ENCODE measurements at places on chromosomes 7 and 10.
A peak's percentile ranks its signal among the peaks of the same experiment; 100 is the strongest.

DNA sequence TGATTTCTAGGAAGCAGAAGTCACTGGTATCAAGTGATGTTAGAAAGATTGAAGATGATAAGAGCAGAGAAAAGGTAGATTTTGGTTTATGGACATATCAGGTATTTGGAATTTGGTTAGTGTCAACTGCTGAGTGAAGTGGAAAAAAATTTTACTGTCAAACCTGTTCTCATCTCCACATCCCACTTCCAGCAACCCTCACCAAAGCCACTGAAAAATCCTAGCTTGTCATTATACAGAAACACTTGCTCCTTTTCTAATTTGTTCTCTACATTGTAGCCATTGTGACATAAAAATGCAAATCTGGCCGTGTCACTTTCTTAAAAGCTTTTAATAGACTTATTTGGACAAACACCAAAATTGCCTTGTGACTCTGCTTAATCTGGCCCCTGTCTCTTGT, 54.0 kb downstream of the TRIM24 start:
- no peak for DNase-seq

DNA sequence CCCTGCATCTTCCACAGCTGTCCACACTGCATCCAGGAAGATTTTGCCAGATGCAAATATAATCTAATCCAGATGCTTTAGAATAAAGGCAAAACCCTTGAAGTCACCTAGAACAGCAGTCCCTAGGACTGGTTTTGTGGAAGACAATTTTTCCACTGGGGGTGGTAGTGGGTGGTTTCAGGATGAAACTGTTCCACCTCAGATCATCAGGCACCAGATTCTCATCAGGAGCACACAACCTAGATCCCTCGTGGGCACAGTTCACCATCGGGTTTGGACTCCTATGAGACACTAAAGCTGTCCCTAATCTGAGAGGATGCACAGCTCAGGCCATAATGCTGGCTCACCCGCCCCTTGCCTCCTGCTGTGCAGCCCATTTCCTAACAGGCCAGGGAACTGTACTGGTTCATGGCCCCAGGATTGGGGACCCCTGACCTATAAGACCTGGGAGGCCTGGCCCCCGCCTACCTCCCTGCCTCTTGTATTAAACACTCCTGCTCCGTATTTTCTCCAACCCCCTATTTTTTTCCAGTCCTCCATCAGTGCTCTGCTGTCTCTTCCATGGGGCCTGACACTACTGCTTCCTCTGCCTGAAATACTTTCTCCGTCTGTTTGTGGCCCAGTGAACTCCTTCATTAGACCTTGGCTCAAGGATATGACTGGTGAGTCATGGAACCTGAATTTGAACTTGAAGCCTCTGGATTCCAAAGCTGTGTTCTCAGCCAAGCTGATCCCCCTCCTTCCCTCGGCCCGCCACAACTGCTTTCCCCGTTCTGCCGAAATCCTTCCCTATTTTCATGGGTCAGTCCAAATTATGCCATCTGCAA, 79.9 kb upstream of the RHEB start:
- DNase-seq: no peak

GRCh38 chr7:116968631-116969030, 15.3 kb downstream of the ST7 start:
- no peak for DNase-seq

GRCh38 chr10:20094226-20094976, 278.2 kb downstream of the PLXDC2 start:
- DNase-seq: no peak

DNA sequence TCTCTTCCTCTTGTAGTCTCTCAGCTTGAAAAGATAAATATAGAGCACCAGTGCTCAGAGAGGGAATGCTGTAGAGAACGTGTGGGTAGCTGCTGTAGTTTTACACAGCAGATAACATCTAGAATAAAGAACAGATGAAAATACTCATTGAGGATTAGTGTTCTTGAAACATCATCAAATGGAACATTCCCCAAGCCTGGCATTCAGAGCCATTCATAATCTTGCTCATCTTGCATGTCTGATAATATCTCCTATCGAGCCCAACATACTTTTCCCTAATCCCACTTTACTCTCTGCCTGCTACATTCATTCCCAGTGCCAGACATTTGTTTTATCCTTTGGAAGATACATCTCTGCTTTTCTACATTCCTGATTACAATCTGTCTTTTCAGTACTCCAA, 35.2 kb downstream of the MCU start:
- no peak for DNase-seq

DNA sequence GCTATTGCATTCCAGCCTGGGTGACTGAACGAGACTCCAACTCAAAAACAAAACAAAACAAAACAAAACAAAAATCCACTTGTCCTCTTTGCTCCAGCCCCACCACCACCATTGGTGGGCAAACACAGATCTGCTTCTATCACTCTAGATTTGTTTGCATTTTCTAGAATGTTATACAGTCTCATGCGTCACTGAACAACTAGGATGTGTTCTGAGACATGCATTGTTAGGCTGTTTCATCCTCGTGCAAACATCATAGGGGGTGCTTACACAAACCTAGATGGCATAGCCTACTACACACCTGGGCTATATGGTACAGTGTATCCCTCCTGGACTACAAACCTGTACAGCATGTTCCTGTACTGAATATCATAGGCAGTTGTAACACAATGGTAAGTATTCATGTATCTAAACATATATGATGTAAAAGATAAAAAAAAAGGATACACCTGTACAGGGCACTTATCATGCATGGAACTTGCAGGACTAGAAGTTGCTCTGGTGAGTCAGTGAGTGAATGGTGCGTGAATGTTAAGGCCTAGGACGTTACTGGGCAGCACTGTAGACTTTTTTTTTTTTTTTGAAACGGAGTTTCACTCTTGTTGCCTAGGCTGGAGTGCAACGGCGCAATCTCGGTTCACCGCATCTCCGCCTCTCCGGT, 45.3 kb downstream of the BTBD16 start:
- no peak for DNase-seq

- no peak for DNase-seq
These were observed 42.9 kb downstream of the C10orf120 start for GRCh38 chr10:122656741-122657140.

- no peak for DNase-seq
These were observed 76.1 kb upstream of the LYZL2 start for GRCh38 chr10:30705625-30706149.

DNA sequence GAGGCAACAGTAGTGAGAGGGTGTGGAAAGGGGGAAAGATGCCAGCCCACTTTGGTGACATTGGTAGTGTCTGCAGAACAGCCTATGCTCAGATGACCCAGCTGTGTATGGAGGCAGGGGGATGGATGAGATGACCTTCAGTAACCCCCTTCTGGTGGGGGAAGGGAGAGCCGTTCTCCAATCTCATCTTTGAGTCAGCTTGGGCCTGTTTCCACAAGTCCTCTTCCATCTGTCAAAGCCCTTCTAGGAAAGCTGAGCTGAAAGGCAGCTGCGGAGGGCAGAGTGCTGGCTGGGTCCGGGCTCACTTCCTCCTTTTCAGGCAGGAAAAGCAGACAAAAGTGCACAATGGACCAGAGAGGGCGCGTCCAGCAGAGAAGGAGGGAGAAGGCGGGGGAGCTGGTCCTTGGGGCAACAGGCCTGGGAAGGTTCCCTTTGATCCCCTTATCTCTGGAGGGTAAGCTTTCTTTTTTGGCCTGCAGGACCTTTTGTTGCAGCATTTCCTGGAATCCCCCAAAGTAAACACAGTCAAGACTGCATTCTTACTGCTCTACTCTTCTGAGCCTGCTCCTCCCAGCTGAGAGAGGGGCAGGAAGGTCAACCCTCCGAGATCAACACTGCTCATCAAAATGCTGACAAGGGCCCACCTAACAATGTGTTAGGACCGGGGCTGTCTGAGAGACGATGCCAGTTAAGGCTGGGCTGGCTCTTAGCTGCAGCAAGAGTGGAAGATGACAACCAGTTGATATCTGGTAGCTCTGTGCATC, 1.2 kb upstream of the LRMDA start:
- peak; percentile 38 for DNase-seq

- no peak for DNase-seq
These were observed 16.3 kb downstream of the MINDY4 start for GRCh38 chr7:30787486-30787885.

GRCh38 chr7:116955801-116956476, 2.6 kb downstream of the ST7 start:
- no peak for DNase-seq

All from CD4-positive, alpha-beta T cell treated with Interferon gamma for 1 hour (primary cell).